ENCODE measurements at places on chromosomes 2 and 18.

DNA sequence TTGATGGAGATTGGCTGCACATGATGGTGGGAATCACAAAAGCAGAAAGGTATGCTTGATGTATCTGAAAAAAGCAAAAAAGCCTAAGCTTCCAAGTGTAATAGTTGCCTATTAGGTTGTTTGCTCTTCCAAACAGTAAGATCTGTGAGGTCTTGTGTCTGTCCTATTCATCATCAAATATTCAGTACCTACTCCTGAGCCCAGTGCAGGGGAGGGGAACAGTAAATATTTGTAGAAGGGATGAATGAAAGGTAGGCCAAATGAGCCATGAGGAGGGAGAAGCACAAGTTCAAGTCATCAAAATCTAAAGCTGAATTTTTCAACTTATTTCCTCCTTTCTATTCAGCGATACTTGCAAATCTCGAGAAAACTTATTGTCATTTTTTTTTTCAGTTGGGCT is 153.2 kb upstream of the ETAA1 start:
- DNase-seq: no peak

GRCh38 chr18:9550429-9550828 is 63.9 kb downstream of the PPP4R1 start:
- no peak for DNase-seq

GRCh38 chr2:70830366-70830765 is 5.2 kb downstream of the CD207 start:
- DNase-seq: no peak

GRCh38 chr2:224466304-224466895 is 64.5 kb upstream of the FAM124B start:
- no peak for DNase-seq

GRCh38 chr2:27572998-27573429 is 9.8 kb upstream of the ZNF512 start:
- DNase-seq: no peak

- DNase-seq: no peak
Measured at GRCh38 chr18:75207310-75208154, 1.4 kb downstream of the PTGR3 start.

DNA sequence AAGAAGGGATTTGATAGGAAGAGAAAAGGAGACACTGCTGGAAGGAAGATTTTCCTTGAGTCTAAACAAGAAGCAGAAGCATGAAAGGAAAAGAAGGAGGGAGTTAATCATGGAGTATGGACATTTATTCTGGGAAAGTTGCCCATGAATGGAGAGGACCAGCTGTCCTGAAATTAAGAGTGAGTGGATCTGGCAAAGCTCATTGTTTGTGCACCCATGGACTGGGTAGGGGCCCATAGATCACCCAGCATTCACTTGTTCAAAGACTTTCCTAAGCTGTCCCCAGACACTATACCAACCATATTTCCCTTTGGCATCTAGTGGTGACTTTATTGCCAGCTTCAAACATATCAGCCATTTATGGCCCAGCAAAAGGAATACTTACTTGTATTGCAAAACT is 422.7 kb downstream of the FBXO15 start:
- DNase-seq: no peak

GRCh38 chr2:85398426-85399182 is 11.6 kb downstream of the CAPG start:
- no peak for DNase-seq

DNA sequence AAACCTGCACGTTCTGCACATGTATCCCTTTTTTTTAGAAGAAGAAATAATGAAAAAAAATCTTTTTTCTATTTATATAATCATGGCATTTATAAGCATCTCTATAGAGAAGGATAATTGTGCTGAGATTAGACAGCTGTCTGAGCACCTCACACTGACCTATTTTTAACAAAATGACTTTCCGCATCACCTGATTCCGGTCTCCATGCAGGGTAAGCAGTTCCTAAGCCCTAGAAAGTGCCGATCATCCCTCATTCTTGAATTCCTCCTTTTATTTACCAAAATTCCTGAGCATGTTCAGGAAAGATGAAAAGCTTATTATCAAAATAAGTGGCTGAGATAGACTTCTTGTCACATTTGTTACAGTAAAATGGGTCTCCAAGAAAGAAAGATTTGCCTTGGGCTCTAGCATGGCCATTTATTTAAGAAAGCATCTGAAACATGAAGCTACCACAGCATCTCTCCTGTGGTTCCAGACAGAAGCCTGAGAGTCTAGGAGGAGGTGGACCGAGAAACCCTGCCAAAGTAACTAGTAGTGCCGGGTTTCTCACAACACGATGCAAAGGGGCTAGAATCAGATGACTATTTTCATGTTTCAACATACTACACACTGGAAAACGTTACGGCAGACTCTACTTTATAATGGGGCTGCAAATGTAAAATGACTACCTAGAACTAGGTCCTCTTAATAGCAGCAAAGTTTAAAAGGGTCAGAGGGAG is 670 bp downstream of the GKN1 start:
- no peak for DNase-seq

DNA sequence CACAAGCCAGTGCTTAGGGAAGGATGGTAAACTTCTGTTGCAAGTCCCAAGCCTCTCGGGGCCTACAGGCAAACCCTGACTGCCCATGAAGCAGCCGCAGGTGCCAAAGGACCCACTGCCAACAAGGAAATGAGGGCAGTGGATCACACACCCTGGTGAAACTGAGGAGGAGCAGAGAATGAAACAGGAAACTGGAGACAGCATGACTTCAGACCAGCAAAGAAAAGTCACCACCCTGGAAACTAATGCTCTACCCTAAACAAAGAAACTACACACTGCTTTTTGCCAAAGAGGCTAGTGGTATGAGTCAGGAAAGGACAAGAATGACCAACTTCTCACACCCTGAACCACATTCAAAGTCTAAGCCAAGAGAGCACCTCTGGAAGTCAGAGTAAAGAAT is 97.2 kb downstream of the MYO5B start:
- DNase-seq: no peak

DNA sequence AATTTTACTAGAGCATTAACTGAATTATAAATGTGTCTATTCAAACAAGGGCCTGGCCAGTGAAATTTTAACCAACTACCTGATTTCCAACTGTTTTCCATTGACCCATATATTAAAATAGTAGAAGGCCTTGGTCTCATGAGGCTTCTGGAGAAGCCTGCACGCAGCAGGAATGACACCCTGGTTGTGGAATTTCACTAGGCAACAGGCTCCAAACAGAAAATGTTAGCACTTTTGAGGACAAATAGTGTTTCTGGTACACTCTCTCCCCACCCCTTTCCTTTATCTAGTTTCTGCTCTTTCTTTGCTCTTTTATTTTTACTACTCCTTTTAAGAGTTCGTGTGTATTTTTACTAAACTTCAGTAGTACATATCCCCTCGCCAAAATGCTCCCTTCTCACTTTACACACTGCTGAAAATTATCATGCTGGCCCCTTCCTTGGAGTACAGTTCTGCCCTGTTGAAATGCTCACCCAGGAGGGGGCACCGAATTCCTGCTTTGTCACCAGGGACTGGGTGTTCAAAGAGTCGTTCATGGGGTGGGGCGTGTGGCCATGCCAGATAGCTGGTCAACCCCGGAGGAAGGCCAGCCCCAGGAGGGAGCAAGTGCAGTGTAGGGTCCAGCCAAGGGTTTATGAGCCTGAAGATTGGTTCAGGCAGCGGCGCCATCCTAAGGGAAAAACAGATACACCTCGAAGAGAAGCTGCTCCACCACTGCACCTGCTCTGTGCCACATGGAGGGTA is 22.1 kb upstream of the COL6A3 start:
- DNase-seq: no peak

DNA sequence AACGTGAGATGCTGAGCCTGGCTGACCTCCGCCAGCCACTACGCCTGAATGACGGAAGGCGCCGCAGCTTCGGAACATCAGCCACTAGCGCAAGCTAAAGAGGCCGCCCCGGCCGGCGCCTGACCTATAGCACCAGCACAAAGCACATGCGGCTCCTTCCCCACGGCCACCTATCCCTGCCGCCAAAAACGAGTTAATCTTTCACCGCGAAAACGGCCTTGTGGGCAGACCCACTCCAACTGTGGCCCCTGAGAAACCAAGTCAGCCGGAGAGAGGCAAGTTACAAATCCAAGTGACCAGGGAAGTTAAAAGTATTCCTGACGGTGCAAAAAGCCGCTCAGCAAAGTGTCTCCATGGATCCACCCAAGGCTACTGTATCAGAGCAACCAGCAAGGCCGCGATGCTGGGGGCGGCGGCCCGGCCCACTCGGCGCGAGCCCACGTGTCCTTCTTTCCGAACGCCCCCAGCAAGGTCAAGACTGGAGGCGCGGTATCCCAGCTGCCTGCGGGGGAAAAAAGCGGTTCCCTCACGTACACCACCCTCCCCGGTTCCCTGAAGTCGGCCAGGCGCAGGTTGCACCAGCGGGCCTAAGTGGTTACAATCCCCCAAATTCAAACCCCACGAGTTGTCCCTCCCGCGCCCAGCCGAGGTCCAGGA is 575 bp downstream of the HSPD1 start:
- DNase-seq: peak; percentile 46

DNA sequence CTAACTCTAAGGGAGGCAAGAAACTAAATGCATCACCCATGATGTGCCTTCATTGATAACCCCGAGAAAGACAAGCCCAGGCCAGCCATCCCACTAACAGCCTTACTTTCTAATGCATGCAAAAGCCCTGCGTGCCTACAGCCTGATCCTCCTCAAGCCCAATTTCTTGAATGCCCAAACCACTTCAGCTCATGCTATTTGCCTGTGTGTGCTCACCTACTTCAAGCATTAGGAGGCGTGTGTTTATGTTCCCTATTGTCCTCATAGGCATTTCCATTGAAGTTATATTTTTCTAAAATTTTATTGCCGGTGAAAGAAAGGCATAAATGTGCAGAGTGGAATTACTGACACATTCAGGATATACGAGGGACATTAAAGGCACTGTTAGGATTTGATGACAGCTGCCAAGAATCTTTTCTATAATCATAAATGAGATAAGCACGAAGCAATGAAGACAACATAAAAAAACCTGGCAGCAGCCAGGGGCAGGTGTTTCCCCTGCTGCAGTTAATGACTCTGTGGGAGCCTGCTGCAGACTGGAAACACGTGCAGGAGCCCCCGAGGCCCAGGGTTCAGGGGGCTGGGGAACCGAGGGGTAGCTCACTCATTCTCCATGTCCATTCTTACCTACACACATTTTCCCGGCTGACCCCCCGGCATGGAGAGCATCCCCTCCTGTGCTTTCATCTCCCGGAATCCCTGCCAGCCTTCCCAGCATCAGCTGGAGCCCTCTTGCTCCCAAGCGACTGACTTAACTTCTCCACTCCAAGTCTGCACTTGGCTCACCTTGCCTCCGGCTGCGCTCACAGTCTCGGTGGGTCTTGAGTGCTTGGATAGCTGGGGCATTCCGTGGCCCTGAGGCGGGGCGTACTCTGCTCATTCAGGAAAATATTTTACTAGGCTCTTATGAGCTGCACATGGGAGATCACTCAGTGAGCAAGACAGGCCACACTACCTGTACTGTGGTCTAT is 292.3 kb upstream of the SIX2 start:
- no peak for DNase-seq

- DNase-seq: no peak
Measured at GRCh38 chr18:44424645-44425035, 256.0 kb upstream of the SETBP1 start.

GRCh38 chr2:163703386-163703785 is 32.4 kb downstream of the FIGN start:
- no peak for DNase-seq

DNA sequence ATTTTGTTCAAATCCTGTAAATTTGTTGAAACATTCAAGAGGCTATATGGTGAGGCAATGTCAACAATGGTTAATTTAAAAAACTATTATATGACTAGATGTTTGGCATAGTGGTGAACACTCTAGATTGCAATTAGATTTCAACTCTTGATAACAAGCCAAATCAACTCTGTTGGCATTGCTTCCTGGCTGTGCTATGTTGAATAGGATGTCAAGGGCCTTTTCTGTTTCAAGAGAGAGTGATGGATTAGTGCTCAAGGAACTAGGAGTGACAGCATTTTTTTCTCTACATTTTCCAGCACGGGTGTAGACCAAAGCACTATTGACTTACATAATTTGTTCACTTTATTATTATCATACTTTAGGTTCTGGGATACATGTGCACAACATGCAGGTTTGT is 172.4 kb upstream of the KCNH7 start:
- no peak for DNase-seq

- DNase-seq: no peak
Measured at GRCh38 chr2:23055251-23055650, 329.7 kb upstream of the KLHL29 start.

- no peak for DNase-seq
Measured at GRCh38 chr2:41618754-41619153, 429.1 kb upstream of the PKDCC start.

- no peak for DNase-seq
Measured at GRCh38 chr2:15378148-15378908, 182.8 kb downstream of the NBAS start.

DNA sequence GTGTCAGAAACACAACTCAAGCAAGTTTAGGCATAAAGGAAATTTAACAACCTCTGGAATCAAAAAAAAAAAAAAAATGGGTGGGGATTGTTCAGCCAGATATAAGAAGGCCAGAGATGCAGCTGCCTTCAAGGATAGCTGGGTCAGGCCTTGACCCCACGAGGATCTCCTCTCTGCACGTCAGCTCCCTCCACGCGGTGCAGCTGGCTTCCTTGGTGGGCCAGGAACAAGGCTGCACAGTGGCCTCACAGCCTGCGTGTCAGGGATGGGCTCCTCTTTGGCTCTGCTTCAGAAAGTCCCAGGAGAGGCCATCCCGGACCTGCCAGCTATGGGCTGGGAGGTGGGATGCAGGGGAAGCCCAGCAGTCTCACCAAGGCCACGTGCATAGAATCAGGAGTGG is 55.5 kb downstream of the TIMM21 start:
- DNase-seq: no peak

DNA sequence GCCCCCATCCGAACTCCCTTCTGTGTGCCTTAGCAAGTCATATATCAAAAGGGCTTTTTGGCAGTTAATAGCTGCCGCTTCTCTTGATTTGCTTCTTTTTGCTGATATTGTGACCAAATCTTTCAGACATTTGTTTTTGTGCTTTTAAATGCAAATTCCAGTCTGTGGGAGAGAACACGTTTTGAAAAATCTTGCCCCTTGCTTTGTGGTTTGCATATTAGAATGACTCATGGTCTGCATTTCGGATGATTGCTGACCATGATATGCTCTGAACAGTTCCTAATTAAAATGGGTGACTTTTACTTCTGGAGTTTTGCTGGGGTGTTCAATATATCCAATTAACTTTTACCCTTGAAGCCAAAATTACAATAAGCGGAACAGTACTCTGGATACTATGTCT is 58.2 kb upstream of the ST6GAL2 start:
- DNase-seq: no peak

- no peak for DNase-seq
Measured at GRCh38 chr2:239722760-239723470, 302.2 kb downstream of the NDUFA10 start.

GRCh38 chr18:37006742-37007141 is 177.8 kb downstream of the KIAA1328 start:
- no peak for DNase-seq

Measured in stimulated activated CD8-positive, alpha-beta memory T cell treated with anti-CD3 and anti-CD28 coated beads, Interleukin-12 subunit alpha, Interleukin-12 subunit beta, amount 100 ng/mL, for 4 hours (primary cell).